ENCODE measurements at places on chromosomes 1 and 21.

DNA sequence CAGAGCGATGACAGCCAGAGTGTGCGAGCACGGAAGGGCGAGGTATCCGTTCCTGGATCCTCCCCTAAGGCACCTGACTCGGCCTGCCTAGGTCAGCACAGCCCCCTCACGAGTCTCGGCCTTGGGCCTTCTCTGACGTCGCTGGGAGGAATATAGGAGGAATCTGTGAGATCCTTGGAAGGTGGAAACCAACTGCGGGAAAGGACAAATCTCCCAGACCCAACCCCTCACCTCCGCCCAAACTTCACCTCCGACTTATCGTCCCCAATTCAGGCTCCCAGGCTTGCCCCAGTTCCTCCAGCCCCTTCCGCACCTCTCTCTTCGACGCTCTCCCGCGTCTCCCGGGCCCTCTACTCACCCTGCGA is 494 bp downstream of the APH1A start:
- peak; percentile 16 for DNase-seq

DNA sequence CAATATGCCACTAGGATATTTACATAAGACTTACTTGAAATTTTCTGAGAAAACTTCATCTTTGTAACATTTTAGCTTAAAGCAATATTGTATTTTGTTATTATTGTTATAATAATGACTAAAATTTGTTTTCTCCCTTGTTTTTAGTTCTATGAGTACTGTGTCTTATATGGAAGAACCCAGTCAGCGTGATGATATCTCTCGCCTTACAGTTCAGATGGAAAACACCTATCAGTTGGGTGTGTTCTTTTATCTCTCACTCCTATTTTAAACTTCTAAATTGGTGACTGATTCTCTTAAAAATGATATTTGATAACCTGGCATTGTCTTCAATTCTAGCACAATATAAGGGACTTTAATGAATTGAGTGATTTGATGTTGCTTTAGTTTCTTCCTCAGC is 18.0 kb downstream of the DYNLT5 start:
- no peak for DNase-seq

DNA sequence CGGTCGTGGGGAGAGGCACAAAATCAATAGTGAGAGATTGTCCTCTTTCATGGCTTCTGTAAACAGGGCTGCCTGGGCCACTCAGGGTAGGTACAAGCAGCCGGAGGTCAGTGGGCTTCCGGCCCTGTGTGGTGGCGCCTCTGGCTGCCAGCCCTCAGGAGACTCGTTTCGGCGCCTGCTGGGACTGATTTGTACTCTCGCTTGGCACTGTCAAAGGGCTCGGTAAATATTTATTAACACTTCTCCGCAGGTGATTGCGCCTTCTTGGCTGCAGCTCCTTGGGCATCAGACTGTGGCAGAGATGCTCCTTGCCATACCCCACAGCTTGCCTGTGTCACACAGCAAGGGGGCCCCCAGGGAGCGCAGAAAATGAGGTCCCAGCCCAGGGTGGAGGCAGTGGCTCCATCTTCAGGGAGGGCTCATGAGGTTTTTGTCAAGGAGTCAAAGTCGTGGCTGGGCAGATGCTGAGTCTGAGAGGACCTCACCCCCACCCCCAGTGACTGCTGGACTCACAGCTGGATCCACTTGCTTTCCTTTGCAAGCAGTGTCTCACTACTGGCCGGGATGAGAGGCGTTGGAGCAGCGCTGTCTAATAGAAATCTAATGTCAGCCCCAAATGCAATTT is 262.5 kb downstream of the GRIK3 start:
- no peak for DNase-seq

DNA sequence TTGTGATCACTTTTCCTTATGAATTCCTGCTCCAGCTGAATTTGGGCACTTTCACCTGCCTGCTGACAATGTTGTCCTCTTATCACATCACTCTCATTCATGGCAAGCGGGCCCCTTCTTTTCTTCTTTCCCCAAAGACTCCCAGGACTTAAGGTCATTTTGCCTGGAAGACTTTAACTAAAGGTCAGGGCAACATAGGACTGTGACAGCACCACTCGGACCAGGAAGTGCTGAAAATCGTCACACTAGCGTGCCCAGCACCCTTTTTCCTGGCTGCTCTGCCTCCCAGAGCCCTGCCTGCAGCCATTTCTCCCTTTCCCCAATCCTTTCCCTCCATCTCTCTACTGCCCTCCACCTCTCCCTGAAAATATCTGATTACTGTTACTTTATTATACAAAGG is 35.4 kb downstream of the CD34 start:
- DNase-seq: no peak

GRCh38 chr1:211648336-211648735 is 27.1 kb downstream of the NEK2 start:
- no peak for DNase-seq
